ENCODE measurements at places on chromosomes 3 and 15. TPM values are rescaled to one million over a fixed set of nuclear protein-coding genes. Genes with fewer than 3 reads are reported as not detected.

GRCh38 chr15:67120839-67121643 is 55.6 kb downstream of the SMAD3 start:
- no peak for DNase-seq

- no peak for DNase-seq
Measured at GRCh38 chr3:138019281-138020069, 9.5 kb downstream of the CLDN18 start.

- DNase-seq, result no peak
Measured at GRCh38 chr3:26535151-26535550, 87.4 kb upstream of the LRRC3B start.

DNA sequence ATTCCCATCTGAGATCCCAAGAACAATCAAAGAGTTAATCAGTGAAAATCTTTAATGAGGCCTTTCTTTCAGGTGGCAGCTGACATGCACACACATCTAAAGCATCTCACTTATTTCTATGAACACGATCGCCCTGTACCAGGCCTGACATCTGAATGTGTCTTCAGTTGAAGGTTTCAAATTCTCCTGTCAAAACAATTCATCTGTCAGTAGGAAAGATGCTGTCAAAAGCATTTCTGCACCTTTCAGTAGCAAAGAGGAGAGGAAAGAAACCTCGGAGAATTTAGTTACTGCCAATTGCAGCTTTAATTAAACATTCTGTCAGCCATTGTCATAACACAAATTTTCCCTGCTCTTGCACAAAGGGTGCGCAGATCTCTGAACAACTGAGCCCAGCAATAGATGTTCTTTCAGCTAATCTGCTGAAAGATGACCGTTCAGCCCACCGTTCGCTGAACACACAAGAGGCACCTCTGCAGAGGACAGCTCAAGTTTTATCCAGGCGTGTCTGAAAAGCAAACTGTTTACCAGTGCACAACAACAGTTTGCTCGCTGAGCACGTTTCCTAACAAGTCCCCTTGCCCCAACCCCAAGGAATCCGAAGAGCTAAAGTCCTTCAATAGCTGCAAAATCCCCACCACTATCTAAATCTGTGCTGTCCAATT is 34.1 kb downstream of the LRIG1 start:
- no peak for DNase-seq

GRCh38 chr3:46733026-46733800 is 15.5 kb upstream of the PRSS50 start:
- no peak for DNase-seq

GRCh38 chr3:45681846-45682245 is 7.3 kb upstream of the SACM1L start:
- DNase-seq, result no peak

- no peak for DNase-seq
Measured at GRCh38 chr3:54647721-54648120, 280.1 kb downstream of the LRTM1 start.

- DNase-seq, result no peak
Measured at GRCh38 chr15:39680868-39681267, 100.0 kb downstream of the THBS1 start.

DNA sequence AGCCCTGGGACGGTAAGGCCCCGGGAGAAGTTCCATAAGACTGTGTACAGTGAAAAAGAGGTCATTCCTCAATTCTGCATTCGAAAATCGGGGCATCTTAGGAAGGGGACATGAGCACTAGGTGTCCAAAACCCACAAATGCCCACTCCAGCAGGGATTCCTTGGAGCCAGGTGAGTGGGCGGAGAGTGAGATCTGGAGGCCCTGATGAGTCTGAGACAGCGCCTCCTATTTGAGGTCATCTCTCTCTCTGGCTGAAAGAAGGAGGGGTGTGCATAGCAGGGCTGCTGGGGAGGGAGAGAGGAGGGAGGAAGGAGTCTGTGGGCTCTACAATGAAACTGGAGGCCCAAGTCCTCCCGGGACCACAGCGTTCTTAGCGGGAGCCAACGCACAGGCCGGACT is 38.1 kb upstream of the LACTB start:
- DNase-seq, result no peak

DNA sequence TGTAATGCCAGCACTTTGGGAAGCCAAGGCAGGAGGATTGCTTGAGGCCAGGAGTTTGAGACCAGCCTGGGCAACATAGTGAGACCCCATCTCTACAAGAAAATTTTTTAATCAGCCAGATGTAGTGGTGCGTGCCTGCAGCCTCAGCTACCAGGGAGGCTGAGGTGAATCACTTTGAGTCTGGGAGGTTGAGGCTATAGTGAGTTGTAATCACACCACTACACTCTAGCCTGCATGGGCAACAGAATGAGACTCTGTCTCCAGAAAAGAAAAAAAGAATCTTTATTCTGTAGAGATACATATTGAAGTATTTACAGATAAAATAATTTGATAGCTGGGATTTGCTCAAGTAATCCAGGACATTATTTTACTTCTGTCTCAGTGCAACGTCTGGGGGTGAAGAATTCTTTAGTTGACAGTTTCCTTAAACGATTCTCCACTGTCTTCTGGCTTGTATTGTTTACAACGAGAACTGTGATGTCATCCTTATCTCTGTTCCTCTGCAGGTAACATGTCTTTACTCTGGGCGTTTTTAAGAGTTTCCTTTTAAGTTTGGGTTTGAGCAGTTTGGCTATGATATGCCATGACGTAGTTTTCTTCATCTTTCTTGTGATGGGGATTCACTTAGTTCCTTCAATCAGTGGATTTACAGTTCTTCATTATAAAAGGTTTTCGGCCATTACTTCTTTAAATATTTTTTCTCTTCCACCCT is 26.3 kb downstream of the KPNA1 start:
- no peak for DNase-seq

DNA sequence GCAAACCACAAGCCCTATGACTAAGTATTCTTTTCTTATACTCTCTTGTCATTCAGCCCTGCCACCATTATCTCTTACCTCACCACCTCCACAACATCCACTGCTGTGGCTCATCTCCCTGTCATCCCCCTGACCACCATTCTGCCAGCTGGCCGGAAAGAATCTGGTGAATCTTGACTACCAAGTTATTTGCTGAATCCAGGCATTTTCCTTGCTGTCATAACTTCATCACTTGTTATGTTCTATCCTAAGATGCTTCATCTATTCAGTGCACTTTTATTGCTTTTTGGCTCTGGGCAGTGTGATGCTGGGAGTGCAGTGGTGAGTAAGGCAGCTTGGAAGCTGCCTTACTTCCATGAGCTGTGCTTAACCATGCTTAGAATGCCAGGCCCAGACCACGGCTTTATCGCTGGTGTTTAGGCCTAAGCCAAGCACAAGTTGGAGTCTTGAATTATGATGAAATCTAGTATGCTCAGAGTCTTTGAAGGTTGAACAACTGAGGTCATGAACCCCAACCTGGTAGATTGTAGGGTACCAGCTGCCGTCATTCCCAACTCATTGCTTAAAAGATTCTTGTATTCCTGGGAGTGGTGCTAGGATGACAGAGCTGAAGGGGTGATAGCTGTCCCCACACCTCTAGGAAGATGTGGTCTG is 27.0 kb upstream of the APH1B start:
- DNase-seq, result no peak

Gene ACTC1
- 1.9 TPM for polyA plus RNA-seq

Gene CTXN2
- 0.18 TPM for polyA plus RNA-seq

DNA sequence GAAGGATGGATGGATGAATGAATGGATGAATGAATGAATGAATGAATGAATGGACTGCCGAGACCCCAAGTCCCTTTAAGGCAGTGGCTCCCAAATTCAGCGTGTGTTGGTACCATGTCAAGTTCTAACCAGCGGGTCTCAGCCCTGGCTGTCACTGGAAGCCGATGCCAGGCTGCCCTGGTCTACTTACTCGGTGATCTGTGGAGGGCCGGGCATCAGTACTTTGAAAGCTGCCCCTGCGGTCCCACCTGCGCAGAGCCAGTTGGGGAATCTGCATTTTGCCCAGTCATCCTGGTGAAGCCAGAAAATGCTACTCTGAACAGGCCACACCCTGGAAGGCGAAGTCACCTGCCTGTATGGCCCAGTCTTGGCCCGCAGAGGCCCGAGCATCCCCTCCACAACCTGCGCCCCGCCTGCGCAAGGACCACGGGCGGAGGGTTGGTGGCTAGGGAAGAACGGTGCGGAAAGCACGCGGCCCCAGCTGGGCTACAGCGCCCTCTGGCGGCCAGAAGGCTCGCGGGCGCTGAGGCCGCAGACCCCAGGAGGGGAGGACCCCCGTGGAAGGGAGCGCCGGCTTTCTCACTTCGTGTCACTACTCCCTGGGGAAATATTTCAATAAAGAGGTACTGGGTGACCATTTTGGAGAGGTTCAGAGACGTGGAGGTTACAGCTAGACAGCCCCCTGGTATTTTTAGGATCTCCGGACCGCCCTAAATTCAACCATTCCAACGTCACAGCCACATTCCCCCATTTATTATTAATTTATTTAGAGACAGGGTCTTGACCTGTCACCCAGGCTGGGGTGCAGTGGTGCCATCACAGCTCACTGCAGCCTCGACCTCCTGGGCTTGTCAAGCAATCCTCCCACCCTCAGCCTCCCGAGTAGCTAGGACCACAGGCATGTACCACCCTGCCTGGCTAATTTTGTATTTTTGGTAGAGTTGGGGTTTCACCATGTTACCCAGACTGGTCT is 34.9 kb downstream of the PRKCD start:
- no peak for DNase-seq

DNA sequence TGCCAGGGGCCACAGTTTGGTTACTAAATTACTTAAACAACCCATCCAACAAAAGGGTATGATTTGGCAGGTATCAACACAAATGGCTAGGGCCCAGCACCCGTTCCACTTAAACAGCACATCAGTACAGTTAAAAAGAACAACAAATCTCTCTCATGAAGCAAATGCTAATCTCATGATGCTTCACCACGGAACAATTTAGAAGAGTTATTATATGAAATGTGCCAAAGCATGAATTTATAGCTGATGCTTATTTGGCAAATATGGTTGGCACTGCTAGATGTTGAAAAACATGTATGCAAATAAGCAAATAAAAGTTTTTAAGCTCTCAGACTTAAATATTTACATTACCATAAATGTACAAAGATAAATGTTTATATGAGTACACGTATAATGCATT is 2.3 kb downstream of the PEAK1 start:
- no peak for DNase-seq

DNA sequence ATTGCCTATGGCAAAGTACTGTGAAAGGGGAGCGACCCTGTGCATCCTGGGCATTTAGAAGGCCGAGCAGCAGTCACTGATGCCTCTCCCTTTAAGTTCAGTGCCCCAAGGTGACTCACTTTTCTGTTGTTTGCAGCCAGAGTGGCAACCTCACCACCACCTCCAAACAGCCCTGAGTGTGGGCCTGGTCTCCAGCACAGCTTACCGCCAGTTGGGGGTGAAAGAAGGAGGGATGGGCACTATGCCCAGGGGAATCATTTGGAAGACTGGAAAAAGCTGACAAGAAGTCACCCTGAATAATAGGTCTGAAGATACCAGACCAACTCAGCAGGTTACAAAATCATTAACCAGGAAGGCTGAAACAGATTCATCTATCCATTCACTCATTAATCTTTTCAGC is 571.8 kb downstream of the EPHB1 start:
- DNase-seq, result no peak

- DNase-seq, result peak; percentile 74
Measured at GRCh38 chr3:114178770-114179368, at the start of gene DRD3. DRD3 (minus strand) TSS chr3:114179052; CDS start chr3:114171992, 7,060 bp downstream.

DNA sequence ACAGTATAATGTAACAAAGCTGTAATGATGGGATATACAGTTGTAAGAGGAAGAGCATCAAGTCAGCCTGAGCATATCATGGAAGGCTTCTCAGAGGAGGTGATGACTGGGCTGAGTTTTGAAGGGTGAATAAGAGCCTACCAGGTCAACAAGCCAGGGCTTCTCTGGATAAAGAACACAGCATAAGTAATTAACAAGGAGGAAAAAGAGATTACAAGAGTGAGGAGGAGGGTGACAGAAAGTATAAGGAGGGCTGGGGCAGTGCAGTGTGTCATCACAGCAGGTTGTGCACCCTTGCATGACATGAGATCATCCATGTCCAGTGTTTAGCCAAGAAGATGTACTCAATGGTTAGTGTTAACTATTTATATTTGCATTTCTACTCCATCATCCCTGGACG is 16.9 kb upstream of the SPATA12 start:
- no peak for DNase-seq

Gene STAB1
- polyA plus RNA-seq, result 34.9 TPM

Gene MORC1
- 0.40 TPM for polyA plus RNA-seq

DNA sequence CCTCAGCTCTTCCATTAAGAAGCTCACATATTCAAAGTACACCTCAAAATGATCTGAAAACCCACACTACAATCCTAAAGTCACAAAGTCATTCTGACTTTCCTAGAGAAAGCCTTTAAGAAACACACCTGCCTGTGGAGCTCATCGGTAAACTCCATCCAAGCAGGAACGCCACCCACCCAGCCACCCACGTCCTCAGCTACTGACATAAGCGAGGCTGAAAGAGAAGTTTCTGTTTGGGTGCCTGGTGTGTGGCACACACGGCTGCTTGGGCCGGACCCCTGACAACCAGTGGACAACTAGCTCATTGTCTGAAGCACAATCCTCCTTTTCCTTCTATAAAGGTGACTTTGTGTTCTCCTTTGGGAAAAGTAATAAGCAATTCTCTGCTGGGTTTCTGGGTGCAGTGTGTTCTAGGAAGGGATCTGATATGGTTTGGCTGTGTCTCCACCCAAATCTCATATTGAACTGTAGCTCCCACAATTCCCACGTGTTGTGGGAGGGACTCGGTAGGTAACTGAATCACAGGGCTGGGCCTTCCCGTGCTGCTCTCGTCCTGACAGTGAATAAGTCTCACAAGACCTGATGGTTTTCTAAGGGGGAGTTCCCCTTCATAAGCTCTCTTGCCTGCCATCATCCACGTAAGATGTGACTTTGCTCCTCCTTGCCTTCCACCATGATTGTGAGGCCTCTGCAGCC is 26.1 kb downstream of the FAM174B start:
- DNase-seq, result no peak

DNA sequence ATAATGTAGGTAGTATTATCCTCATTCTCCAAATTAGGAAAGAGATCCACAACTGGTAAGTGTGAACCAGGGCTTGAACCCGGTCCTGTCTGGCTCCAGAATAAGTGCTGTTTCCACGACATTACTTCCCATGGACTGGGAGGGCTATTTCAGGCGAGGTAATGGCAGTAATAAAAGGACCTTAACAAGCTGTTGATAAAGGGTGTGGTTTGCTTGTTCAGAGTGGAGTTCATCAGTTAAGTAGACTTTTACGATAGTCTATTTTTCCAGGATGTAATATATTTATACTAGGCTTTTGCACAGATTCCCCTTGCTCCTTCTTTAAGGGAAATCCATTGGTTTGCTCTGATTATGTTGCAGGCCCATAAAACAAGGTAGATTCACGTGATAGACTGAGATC is 88.4 kb upstream of the TNFAIP8L3 start:
- no peak for DNase-seq

Gene OIP5
- 8.9 TPM for polyA plus RNA-seq

GRCh38 chr15:62920682-62921502 is 121.7 kb upstream of the TPM1 start:
- no peak for DNase-seq

Gene FBXO40
- polyA plus RNA-seq, result 0.01 TPM

Gene RGMA
- polyA plus RNA-seq, result 9.8 TPM

Gene IGSF10
- polyA plus RNA-seq, result 2.1 TPM

Gene RFTN1
- 29.6 TPM for polyA plus RNA-seq

GRCh38 chr15:101342056-101342455 is 47.0 kb upstream of the SNRPA1 start:
- no peak for DNase-seq

Gene CYP1A1
- 0.11 TPM for polyA plus RNA-seq
